Activated CD4-positive, CD25-positive, alpha-beta regulatory T cell treated with anti-CD3 and anti-CD28 coated beads, Interleukin-2, amount 50 U/mL, for 16 hours (primary cell): ENCODE measurements at places on chromosomes 2 and 18.

- DNase-seq: no peak
Measured at GRCh38 chr2:170500770-170501169, 214.4 kb upstream of the SP5 start.

GRCh38 chr2:127014630-127015029 lies 92.3 kb downstream of the BIN1 start:
- DNase-seq: no peak

- no peak for DNase-seq
Measured at GRCh38 chr2:226601881-226602662, 197.5 kb downstream of the IRS1 start.

DNA sequence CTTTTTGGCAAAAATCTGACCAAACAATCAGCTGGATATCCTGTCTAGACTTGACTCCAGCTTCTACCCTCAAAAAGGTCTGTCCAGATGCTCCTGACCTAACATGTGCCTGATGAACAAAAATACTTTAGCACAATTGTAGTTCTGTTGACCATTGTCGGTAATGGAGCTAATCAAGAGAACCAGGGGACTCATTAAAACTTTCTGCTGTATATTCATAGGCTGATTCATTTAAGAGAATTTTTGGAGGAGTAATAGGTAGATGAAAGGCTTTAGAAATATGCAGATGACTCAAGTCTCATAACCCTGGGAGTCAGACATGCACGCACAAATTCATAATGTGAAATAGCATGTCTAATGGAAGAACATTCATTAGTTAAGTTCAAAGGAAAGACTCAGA lies 514.2 kb downstream of the TXNL1 start:
- no peak for DNase-seq

GRCh38 chr2:186695081-186695756 lies 1.4 kb downstream of the FAM171B start:
- no peak for DNase-seq

DNA sequence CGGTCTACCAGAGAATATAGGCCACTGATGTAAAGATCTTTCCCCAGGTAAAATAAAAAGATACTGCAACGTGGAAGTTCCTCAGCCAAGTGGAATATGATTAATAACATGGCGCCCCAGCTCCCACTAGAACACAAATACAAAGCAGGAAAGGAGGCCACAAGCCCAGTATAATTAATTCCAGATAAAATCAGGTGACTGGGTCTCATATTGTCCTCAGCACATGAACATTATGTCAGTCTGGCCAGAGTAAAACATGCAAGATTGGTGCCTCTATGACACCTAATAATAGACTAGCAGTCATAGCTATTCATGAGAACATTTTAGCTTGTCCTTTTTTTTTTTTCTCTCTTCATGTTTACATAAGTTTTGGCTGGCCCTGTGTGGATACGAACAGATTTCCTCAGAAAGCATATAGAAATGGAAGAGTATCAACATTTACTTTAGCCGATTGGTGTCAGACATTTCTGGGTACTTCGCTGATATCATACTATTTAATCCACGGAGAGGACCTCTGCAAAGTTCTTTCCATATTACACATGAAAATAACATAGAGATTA lies 523.8 kb upstream of the SETBP1 start:
- DNase-seq: no peak

DNA sequence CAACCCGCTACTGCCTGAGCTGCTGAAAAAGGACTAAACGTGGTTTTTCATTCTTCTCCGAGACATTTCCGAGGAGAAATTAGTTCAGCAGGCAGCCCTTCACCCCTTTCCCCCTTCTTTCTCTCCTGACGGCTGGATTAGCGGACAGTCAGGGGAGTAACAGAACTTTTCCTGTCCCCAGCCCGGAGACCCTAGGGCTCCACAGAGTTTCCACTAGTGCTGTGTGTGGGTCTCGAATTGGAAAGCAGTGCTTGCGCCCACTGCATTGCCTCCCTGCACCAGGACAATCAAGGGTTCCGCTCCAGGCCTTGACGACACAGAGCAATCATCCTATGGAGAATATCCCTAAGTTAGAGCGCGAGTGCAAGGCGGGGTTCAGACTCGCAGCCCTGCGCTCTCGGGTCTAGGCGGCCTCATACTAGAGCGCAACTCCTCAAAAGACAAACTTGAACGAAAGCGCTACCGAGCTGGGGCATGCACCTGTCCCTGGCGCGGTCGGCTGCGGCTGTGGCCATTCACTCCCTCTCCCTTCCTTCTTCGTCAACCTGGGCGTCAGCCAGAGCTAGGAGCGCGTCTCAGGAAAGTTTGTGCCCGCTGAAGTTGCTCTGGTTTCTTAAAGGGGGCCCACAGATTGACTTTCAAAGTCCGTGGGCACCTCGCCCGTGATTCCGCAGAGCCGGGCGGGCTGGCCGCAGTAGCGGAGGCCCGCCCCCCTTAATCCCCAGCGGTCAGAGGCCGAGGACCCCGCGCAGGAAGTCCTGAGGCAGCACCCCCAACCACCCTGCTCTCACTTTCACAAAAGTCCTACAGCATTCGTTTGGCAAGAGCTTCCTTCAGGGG lies 801 bp downstream of the OSR1 start:
- no peak for DNase-seq

DNA sequence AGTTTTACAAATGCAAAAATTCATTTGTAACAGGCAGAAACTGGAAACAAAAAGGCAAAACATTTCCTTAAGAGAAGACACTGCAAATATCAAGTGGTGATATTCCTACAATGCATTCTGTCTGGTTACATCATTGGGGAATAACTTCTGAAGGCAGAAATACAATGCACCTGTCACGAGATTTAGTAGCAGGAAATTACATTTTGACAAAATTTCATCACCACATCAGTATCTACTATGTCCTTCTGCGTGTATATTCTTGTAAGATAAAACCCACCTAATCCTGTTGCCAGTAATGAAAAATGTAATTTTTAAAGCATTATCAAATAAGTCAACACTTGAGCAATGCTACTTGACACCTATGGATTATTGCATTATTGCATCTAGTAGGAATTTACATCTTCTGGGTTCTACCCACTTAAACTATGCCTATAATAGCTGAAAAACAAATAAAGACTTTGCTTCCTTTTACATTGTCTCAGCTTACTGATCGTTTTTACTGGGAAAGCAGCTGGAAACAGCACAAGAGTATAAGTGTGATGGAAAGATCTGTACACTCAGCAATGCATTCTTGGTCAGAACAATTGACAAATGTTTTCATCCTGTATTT lies 59.5 kb downstream of the IRS1 start:
- no peak for DNase-seq

- no peak for DNase-seq
Measured at GRCh38 chr2:124609667-124610066, 584.6 kb downstream of the CNTNAP5 start.

DNA sequence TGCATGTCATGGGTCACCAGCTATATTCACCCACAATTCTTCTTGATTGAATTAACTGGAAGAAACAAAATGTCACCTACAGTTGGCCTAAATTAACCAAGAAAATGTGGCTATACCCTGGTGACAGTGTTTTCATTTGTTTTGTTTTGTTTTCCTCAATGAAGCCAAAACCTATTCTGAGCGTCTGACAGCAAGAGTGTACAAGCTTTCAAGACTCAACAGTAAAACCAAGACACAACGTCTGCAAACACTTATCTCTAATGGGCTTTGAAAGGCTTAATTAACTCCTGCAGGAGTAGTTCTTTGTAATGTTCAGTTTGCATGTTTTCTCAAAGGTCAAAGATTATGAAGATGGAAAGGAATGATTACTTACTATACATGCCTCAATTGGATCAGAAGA lies 827.6 kb upstream of the KLHL29 start:
- no peak for DNase-seq

DNA sequence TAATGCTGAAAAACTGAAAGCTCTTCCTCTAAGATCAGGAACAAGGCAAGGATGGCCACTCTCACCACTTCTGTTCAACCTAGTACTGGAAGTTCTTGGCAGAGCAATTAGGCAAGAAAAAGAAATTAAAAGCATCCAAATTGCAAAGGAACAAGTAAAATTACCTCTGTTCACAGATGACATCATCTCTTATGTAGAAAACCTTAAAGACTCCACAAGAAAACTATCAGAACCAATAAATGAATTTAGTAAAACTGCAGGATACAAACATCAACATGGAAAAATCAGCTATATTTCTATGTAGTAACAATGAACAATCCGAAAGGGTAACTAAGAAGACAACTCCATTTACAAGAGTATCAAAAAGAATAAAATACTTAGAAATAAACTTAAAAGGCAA lies 112.2 kb downstream of the CHN1 start:
- no peak for DNase-seq

- no peak for DNase-seq
Measured at GRCh38 chr2:206774871-206775270, 9.5 kb downstream of the FASTKD2 start.

- no peak for DNase-seq
Measured at GRCh38 chr18:3878401-3878800, 428.4 kb downstream of the TGIF1 start.

DNA sequence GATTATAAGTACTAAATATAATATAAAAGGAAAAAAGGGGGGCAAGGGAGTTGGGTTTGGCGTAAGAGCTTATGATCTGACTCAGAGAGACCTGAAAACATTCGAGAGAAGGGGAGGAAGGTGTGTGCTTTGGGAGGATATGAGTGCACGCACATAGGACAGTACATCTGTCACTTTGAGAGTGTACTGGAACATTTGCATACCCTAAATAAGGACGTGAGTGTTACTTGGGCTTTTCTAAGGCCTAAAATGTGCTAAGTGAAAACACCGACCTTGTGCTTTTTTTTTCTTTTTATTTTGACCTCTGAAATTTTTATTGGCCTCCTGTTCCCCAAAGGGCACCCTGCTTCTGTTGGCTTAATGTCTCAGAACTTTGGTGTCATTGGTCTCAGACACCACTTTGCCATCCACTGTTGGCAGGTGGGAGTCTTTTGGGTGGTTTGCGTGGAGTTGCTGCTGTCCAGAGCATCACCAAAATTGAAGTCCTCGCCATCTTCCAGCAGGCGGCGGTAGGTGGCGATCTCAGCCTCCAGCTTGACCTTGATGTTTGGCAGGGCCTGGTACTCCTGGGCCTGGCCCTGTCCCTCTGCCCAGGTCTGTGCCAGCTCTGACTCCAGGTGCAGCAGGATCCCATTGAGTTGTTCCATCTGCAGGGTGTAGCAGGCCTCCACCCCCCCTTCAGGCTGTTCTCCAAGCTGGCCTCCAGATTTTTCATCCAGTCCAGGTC lies 57.7 kb downstream of the CD28 start:
- no peak for DNase-seq

- no peak for DNase-seq
Measured at GRCh38 chr2:240305369-240305962, 130.0 kb upstream of the GPC1 start.

DNA sequence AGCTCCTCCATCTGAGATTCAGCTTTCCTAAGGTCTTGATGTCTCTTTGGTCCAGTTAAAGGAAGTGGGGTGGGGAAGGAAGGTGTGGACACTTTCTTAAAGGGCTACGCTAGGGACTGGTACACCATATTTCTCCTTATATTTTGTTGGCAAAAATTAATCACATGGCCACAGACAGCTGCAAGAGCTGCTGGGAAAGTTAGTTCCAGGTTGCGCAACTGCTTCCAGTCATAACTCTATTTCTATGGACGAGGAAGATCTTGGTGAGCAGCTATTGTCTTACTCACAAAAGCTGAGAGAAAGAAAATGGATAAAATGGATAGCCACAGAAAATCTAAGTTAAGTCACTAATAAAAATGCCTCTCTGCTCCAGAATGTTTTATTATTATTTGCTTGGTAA lies 60.7 kb upstream of the PPM1B start:
- no peak for DNase-seq

DNA sequence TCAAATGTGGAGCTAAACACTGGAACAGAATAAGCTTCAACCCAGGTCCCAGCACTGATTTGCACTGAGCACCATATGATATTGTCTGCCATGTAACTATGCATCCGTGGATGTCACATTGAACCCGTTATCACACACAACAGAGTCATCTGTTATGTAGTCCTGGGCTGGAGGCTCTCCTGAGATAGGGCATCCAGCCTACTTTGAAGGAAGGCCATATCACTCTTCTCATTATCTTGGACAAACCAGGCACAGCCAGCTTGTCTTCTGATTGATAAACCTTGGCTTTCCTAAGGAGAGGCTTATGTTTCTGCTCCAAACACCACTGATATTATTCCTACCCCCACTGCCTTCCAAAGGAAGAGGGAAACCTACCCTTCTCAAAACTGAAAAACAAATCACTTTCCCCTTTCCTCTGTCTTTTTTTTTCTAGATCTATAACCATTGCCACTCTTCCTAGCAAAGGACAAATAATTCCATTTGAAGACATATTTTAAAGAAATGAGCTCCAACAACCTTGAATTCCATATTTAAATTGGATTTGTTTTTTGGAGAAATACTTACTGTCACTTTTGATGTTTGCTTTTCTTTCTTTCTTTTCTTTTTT lies 16.4 kb downstream of the RSAD2 start:
- DNase-seq: no peak

DNA sequence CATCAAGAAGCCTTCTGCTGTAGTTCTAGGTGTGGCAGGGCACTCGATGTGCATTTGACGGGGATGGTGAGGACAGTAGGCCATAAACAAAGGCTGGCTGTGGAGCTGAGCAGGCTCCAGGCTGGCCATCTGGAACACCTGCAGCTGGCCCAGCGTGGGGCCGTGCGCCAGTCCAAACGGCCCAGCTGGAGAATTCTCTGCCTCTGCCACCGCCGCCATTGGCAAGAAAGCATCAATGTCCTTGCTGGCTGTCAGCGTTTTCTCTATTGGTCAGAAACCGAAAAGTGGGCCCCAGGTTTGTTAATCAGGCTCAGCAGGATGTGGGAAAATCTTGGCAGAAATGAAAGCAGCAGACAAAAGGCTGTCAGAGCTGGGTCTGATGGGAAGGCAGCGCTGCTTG lies 24.0 kb upstream of the CTIF start:
- DNase-seq: no peak

DNA sequence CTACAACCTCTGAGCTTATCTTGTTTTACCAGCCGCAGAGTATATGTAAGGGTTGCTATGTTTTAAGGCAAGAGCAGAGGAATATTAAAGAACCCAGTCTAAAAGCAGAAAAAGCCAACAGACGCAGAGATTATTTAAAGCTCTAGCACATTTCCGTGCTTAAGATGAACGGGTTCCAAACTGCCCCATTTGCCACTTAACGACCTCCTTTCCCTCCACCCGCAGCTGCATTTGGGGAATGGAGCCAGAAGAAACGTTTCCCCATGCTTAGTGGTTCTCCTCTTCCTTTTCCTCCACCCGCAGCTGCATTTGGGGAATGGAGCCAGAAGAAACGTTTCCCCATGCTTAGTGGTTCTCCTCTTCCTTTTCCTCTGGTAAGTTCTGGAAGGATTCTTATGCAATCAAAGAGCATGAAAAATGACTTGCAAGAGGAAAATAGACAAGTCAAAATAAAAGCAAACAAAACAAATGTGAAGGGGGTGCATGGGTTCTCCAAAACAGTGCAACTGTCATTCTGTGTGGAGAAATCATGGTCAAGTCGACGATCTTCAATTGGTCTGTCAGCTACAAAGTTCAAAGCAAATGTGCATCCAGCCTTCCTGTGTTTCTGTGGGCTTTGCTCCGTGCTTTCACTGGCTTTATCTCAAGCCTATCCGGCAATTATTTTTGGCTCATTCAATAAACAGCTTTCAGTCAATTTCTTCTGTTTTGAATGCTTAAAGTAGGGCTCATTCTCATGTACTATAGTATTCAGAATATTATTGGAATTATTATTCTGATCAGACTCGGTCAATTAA lies 57.8 kb downstream of the DIPK1C start:
- DNase-seq: no peak
